Activated CD8-positive, alpha-beta memory T cell treated with anti-CD3 and anti-CD28 coated beads for 48 hours (primary cell): ENCODE measurements at places on chromosomes 2 and 18.

DNA sequence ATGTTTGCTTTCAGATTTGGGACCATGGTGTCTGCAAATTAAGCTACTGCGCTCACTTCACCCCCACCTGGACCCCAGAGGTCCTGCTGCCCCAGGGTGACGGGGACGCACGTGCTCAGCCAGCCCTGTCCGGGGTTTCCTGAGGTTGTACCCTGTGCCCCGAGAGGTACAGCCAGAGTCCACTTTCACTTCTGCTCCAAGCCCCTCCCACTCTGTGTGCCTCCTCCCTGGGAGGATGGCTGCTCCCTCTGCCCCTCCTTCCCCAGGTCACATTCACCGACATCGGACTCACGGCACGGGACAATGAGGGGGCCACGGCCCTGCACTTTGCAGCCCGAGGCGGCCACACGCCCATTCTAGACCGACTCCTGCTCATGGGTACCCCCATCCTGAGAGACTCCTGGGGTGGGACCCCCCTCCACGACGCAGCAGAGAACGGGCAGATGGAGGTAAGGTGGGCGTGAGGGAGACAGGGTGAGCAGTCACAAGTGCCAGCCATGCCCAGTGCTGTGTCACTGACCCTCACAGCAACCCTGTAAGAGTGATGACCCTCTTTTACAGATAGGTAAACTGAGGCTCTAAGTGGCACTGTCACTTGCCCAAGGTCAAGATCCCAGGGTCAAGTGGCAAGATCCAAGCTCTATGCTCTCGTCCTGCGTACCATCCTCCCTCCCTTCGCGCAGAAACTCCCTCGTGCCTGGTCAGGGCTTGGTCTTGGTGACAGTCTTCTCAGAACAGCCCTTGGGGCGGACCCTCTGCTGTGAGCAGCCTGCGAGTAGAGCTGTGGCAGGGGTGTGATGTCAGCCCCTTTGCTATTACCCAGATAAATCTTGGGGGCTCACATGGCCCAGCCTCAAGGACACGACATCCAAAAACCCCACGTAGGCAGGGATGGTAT is 7.6 kb downstream of the ESPNL start:
- DNase-seq = no peak

- DNase-seq = no peak
Measured at GRCh38 chr2:235382179-235382578, 111.7 kb upstream of the AGAP1 start.

DNA sequence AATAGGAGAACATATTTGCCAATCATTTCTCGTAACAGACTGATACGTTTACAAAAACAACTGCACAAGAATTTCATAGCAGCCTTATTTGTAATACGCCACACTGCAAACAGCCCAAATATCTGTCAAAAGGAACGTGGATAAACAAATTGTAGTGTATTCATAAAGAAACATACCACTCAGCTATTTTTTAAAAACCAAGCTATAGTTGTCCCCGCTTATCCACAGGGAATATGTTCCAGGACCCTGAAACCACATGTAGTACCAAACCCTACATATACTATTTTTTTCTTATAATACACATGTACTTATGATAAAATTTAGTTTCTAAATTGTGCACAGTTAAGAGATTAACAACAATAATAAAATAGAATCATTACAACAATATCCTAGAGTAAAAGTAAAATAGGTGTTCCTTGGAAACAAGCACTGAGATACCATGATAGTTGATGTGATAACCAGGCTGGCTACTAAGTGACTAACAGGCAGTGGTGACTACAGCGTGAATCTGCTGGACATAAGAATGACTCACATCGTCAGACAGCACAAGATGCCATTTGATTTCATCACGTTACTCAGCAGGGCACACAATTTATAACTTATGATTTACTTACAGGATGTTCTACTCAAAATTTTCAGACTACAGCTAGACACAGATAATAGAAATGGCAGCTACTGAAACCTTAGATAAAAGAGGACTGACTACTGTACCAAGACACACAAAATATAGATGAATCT is 367.4 kb downstream of the NCKAP5 start:
- no peak for DNase-seq

DNA sequence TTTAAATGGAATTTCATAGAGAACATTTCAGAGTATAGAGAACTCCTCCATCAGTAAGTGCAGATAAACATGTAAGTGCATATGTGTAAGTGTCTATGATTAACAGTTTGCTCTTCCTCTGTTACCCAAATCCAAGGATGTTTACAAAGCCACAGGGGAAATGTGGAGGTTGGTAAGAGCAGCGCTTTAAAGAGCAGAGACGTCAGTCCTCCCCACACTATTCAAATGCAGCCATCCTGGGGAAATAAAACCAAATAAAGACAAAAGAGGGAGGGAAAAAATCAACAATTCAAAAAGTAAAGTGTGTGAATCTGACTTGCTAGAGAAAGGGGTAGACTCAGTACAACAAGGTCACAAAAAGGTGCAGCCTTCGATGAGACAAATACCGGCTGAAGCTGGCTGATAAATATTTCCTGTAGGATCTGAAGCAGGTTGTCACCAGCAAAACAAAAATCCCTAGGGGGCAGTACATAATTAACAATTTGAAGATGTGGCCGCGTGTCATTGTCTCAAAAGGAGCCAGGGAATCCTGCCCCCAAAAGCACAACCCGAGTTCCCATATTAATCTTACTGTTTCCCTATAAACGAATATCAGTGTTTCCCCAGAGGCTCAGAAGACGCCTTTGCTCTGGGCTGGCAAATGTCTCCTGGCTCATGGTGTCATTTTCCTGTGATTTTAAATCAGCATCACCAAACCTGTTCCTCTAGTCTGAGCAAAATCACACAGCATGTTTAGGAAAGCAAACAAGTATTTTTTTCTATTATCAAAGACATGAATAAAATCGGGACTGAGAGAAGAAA is 216.5 kb downstream of the CDCA7 start:
- no peak for DNase-seq

DNA sequence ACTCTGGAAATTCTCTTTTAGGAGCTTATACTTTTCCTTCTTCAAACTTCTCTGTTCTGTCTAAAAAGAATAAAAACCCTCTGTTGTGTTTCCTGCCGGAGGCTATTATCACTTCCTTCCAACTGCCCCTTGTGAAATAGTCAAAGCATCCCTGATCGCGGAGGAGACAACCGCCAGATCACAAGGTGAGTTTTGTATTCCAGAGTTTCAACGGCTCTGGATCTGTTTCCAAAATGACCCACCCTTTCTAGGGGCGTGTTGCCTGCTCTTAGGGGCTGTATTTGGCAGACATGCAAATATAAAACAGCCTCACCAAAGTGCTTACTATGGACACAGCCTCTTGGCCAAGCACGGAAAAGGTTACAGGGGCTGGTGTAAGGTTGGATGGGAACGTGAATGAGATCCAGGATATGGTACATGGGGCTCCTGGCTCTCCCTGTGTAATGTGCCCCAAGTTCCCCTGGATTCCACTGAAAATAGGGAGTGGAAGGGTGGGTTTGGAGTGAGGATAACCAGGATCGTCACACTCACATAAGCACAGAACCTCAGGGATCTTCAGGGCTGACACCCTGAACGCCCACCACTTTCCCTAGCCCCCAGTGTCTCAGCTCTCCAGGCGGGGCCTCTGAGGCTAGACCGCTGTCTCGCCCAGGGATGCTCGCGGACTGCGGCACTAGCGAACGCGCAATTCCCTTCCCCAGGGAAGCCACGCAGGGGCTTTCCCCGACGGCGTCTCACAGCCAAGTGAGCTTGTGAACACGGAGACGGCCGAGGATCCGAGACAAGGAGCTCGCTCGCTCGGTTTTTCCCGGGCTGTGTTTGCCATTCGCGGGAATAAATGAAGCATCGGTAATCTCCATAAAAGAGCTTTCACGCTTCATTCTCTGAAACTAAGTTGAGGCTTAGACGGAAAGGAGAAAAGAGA is 14.4 kb downstream of the EN1 start:
- no peak for DNase-seq

DNA sequence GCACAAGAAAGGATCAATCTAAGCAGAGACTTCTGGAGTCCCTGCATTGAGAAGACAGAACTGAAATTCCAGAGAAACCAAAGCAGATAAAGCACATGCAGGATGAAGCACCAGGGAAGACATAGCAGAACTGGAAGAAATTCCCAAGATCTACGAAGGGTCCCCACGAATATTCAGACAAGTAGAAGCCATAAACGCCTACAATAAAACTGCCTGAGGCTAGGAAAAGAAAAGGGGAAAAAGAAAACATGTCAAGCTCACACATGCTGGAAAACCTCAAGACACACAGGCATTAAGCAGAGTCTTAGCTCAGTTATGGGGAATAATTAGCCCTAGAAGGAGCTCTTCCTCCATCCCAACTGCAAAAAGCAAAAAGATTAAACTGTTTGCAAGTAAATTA is 171.2 kb downstream of the NBAS start:
- DNase-seq = no peak

GRCh38 chr2:207676827-207677354 is 34.5 kb upstream of the CCNYL1 start:
- DNase-seq = no peak

DNA sequence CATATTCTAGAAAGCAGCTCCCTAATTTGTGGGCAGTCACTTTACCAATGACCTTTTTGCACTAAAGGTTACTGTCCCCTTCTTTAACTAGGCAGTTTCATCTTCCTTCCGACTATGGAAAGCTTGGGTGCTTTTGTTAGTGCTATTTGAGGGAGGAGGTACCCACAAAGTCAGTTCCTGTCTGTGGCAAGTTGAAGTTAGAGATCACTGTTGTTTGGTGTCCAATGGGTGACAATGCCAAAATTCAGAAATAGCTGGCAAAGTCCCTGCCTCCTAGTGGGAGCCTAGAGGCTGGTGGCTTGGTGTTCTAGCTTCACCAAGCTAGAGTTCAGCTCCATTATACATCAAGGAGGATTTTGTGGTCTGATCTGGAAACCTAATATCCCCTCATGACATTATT is 87.1 kb upstream of the PNPT1 start:
- no peak for DNase-seq

GRCh38 chr18:79916128-79916494 is 35.3 kb downstream of the SLC66A2 start:
- DNase-seq = no peak

DNA sequence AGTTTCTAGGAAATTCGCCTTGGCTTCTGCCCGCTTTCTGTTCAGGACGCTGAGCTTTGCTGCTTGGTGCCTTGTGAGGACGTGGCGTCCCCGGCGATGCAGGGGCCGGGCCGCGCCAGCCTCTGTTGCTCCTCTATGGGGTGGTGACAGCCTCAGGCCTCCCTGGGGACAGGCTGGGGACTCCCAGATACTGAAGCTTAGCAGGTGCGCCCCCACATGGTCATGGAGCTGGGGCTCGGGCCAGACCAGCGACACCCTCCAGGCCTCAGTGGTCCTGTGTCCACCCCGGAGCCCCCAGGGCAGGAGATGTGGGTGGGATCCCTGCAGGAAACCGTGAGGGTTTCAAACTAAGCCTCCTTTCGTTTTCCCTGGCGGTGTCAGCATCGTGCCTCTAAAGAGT is 29.2 kb downstream of the KCNG2 start:
- DNase-seq = no peak

DNA sequence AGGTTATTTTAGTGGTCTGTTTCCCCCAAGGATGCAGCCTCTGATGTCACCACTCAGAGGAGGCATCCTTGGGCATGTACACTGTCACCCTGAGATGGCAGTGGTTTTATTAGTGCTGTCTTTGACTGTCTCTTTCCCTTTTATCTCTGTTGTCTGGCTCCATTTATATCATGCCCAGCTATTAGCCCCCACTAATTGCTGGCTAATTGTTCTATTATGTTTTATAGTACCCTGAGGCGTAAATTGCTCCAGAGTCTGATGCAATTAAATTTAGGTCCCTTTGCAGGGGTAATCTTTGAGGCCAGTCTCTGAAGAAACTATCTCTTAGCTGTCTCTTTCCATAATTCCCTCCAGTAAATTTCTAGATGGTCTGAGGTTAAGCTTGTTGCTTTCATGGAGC is 301.0 kb upstream of the KLHL29 start:
- DNase-seq = no peak

DNA sequence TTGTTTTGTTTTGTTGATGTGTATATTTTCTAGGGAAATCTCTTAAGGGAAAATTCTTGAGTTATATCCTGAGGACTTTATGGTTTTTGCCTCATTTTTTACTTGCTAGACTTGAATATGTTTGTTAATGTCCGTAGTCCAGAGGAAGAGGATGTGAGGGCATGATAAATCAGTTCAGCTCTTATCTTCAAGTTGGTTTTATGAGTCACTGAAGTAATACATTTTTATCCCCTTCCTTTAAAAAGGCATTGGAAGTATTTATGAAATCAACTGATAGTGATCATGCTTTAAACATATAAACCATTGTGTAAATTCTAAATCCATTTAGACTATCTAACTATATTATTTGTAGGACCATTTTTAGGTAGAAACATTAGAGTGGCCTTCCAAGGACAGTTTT is 43.9 kb upstream of the CYBRD1 start:
- DNase-seq = no peak

- no peak for DNase-seq
Measured at GRCh38 chr2:72713857-72714256, 112.0 kb downstream of the EXOC6B start.

GRCh38 chr2:22719396-22719795 is 665.6 kb upstream of the KLHL29 start:
- no peak for DNase-seq

- DNase-seq = no peak
Measured at GRCh38 chr2:212961255-212961654, 190.2 kb downstream of the IKZF2 start.

GRCh38 chr2:11370377-11371091 is 26.1 kb upstream of the ROCK2 start:
- no peak for DNase-seq

- DNase-seq = no peak
Measured at GRCh38 chr2:106749823-106750222, 136.1 kb downstream of the ST6GAL2 start.

GRCh38 chr2:5145801-5146200 is 546.4 kb upstream of the SOX11 start:
- no peak for DNase-seq

- no peak for DNase-seq
Measured at GRCh38 chr2:185625604-185626003, 113.0 kb upstream of the FSIP2 start.

DNA sequence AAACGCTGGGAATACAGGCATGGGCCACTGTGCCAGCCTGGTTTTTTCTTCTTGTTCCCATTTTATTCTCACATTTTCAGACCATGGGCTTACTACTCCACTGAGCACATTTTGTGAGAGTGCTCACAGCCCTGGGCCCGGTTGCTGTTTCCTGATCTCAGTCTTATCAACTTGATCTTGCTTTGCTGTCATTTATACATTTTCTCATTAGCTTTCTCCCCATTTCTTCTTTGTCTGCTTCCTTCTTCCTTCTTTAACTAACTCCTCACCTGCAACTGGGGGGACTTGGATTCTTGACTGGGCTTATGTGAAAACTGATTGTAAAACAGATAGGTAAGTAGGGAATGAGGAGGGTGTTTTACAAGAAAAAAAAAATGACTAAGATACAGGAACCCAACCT is 117.3 kb downstream of the PLB1 start:
- no peak for DNase-seq

GRCh38 chr18:48030616-48031480 is 100.4 kb upstream of the SMAD2 start:
- no peak for DNase-seq
